ENCODE measurements at places on chromosomes 16 and 17.
A peak's percentile ranks its signal among the peaks of the same experiment; 100 is the strongest.

- peak; percentile 98 for DNase-seq
These were observed 9.3 kb downstream of the CORO6 start for GRCh38 chr17:29613352-29613837.

- DNase-seq = no peak
These were observed 14.9 kb upstream of the C16orf54 start for GRCh38 chr16:29760567-29761279.

GRCh38 chr16:25625620-25626019 lies 66.1 kb upstream of the HS3ST4 start:
- peak; percentile 81 for DNase-seq

GRCh38 chr16:85327731-85328675 lies 215.7 kb upstream of the CIBAR2 start:
- DNase-seq = peak; percentile 89

DNA sequence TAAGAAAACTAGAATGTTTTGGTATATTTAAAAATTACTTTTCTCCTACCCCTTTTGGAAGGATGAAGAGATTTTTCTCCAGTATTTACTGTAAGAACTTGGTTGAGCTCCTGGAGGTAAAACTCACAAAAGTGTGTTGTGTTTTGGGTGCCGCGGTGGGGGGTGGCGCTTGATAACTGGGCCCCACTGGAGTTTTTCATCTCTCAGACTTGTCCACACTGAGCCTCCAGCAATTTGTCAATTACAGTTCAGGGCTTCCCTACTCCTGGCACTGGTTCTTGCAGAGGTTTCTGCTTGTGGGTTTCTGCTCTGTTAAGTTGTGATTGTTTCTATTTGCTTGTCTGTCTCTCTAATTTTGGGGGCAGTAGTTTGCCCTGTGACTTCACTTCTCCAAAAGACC lies 40.0 kb downstream of the WIPI1 start:
- no peak for DNase-seq

GRCh38 chr16:73214825-73215677 lies 167.1 kb upstream of the ZFHX3 start:
- DNase-seq = no peak

- DNase-seq = no peak
These were observed 10.4 kb downstream of the KPNB1 start for GRCh38 chr17:47660064-47660492.

GRCh38 chr16:31876951-31877828 lies 3.6 kb downstream of the ZNF267 start:
- no peak for DNase-seq

DNA sequence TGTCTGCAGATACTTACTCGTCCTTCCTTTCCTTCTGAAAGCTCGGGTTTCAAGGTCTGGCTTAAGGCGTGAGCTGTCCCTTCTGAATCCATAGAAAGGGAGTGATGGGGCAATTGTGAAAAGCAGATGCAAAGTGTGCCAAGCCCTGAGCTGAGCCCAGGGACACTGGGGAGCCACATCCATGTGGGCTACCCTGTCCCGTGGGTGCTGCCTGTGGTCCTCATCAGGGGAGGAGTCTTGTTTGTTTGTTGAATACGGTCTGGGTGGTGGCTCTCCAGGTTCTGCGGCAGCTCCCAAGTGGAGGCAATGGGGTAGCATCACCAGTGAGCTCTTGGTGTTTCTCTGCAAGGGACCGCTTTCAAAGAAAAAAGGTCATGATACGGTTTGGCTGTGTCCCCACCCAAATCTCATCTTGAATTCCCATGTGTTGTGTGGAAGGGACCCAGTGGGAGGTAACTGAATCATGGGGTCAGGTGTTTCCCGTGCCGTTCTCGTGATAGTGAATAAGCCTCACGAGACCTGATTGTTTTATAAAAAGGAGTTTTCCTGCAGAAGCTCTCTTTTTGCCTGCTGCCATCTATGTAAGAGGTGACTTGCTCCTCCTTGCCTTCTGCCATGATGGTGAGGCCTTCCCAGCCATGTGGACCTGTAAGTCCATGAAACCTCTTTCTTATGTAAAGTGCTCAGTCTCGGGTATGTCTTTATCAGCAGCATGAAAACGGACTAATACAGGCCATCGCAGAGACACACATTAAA lies 1.0 kb upstream of the ALG1 start:
- no peak for DNase-seq

DNA sequence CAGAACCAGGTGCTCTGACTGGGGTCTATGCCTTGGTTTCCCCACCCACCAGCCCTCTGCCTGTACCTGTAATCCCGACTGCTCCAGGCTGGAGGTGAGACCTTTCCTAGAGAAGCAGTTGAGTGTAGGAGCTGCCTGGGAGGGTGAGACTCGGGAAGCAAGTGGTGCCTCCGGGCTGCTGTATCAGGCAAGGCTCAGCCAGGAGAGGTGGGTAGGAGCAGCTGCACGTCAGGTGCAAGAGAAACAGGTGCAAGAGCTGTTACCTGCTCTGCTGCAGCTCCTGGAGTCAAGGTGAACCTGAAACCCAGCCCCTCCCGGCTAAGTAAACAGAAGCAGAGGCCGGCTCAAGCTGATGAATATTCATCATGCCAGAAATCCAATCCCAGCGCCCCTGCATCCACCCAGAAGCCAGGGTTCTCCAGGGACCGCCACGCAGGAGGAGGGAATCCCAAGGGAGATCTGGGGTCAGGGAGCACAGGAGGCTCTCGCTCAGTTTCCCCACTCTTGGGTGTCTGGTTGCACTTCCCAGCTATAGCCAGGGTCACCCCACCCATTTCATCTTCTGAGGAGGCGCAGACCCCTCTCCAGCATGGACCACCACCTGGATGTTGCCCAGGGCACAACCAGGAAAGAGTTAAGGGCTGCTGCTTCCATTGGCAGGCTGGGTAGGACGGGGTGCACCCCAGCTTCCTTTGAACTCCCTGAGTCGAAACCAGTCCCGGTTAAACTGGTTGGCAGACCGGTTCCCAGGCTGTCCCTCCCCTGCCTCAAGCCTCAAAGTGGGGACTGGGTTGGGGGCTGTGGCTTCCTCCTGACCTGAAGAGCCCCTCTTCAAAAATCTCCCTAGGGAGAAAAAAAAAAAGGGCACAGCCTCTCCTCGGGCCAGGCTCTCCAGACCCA lies at the start of gene PRR15L:
TSS of gene PRR15L (minus strand) at position 293 of the 900 bp plus-strand sequence. CDS start 4,649 bp downstream, outside the sequence.
- DNase-seq = no peak

GRCh38 chr17:78935419-78936323 lies 10.5 kb upstream of the TIMP2 start:
- peak; percentile 91 for DNase-seq

DNA sequence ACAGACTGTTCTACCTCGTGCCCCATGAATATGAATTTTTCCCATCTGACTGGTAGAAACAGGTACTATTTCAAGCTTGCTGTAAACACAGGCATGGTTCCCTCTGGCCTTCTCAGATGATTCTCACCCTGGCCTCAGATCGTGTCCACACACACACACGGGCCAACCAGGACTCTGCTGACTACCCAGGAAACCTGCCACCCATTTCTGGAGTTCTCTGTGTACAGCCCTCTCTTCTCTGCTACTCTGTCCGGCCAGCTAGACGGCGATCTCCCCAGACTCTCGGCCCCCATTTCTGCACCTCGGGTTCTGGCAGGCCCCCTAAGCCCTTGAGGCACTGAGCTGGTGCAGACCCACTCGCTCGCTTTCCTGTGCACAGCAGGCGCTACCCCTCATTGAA lies 31.2 kb downstream of the RPA1 start:
- no peak for DNase-seq

GRCh38 chr17:30393911-30394867 lies 15.5 kb downstream of the CPD start:
- no peak for DNase-seq

DNA sequence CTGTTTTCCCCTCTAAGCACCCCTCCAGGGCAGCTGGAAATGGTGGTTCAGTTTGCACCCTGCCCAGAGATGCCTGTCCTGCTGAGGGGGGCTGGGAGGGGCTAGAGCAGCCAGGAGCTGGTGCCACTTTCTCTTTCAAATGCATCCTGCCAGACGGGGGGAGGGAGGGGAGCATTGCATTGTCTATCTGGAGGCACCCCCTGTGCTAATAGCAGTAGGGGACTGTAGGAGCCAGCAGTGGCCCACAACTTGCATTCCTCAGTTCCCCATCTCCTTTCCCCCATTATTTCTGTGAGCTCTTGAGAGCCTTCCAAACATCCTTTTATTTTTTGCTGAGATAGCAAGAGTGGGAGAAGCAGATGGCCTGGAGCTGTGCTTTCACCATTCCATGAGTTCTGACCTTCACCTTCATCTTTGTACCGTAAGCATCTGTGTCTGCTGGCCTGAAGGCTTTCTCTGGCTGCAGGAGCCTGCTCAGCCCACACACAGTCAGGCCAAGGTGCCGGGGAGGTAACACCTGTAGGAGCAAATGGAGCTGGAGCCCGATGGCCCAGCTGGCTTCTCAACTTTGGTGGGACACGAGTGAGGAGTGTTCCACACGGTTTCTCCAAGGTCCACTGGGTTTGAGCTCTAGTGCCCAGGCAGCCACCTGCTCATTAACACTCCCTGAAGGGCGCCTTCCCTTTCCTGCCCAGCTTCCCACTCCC lies 5.2 kb downstream of the WFDC1 start:
- DNase-seq = no peak

- no peak for DNase-seq
These were observed 8.1 kb downstream of the ZZEF1 start for GRCh38 chr17:4134721-4135120.

GRCh38 chr17:75821552-75821951 lies 22.7 kb downstream of the UNC13D start:
- no peak for DNase-seq

DNA sequence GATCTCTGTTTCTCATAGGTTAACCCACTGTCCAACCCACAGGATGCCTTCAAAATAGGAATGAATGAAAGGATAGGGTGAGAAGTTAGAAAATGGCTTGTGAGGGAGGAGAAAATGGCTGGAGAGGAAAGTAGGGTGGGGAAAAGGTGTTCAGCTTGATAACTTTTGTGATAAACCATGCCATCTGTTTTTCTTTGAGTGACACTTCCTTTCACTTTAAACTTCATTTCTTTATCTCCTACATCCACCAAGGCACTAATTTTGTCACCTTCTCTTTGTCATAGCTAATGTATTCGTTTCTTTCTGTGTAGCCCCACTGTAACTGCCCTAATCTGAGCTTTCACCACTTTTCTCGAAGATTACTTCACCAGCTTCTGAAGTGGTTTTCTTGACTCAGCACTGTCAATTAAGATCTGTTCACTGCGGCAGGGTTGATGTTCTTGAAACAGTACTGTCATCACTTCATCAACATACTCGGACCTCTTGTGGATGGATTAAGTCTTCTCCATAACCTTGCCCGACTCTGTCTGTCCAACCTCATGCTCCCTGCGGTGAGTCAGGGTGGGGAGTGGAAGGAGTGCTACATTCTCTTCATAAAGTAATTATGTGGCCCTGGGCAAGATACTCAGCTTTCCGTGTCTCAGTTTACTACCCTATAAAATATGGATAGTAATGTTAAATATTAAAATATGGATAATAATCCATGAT lies 5.5 kb upstream of the KRT10 start:
- peak; percentile 57 for DNase-seq

GRCh38 chr16:85969591-85969990 lies 70.6 kb downstream of the IRF8 start:
- DNase-seq = peak; percentile 92

DNA sequence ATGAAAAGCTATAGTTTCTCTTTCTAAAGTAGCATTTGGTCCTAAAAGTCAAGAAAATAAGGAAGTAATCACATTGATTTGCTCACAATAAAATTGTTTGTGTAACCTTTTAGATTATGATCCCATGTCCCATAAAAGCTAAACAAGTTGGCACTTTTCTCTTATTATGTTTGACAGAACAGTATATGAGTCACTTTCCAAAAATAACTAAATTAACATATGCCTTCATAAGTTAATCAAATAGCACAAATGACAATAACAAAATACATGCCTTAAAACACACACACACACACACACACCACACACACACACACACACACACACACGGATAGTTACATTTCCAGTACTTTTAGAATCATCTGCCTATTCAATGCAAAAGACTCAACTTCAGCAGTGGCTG lies 2.8 kb downstream of the MED13 start:
- DNase-seq = no peak
